ENCODE measurements at places on chromosomes 16 and 17. TPM values are rescaled to one million over a fixed set of nuclear protein-coding genes. Genes with fewer than 3 reads are reported as not detected.
A peak's percentile ranks its signal among the peaks of the same experiment; 100 is the strongest.

GDPD1 gene
- 1.5 TPM for total RNA-seq

LRRC75A gene
- 15.8 TPM for total RNA-seq

TOM1L1 gene
- total RNA-seq = 35.4 TPM

CACNG1 gene
- total RNA-seq = not detected

TOP2A gene
- total RNA-seq = 97.1 TPM

DNA sequence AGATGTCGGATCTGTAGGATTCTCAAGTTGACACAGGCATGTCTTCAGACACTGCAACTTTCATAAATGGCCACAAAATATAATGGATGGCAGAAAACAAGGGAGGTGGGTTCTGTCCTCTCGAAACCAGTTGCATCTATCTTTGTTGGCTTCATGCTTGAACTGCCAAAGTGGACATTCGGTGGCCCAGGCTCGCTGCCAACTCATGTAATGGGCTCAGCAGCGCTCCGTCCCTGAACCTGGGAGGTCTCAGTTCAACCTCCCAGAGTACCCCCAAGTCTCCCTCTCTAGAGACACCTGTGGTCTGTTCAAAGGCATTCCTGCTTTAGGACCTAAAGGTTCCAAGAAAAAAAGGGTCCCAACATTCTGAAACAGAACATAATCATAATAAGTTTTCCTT lies 71.9 kb downstream of the NXN start:
- H3K27ac ChIP-seq = no peak overlapping the region
- DNase-seq = no peak
- no peaks in the 10 kb centered on the region for H3K36me3 ChIP-seq
- peaks cover 10% of the 10 kb centered on the region for H3K4me1 ChIP-seq
- no peaks in the 10 kb centered on the region for H3K27me3 ChIP-seq
- no peak overlapping the region for H3K4me3 ChIP-seq

- no peak overlapping the region for H3K27ac ChIP-seq
- no peak overlapping the region for H3K4me3 ChIP-seq
- H3K4me1 ChIP-seq = peaks cover 23% of the 10 kb centered on the region
- DNase-seq = no peak
- no peaks in the 10 kb centered on the region for H3K36me3 ChIP-seq
These were observed 4.1 kb downstream of the SP6 start for GRCh38 chr17:47846716-47847340.

DNA sequence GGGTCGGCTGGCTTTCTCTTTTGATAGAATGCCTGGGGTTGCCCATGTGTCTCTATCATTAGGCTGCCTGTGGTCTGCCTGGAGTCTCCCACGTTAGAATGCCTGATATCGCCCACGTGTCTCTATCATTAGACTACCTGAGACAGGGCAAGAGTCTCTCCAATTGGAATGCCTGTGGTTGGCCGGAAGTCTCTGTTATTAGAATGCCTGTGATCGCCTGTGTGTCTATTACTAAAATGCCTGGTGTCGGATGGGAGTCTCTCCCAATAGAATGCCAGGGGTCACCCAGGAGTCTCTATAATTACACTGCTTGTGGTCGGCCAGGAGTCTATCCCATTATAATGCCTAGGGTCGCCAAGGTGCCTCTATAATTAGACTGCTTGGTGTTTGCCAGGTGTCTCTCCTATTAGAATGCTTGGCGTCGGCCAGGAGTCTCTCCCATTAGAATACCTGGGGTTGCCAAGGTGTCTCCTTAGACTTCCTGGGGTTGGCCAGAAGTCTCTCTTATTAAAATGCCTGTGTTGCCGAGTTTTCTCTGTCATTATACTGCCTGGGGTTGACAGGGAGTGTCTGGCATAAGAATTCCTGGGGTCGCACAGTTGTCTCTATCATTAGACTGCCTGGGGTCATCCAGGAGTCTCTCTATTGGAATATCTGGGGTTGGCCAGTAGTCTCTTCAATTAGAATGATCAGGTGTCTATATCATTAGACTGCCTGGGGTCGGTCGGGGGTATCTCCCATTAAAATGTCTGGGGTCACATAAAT lies 2272.8 kb downstream of the TP53TG3F start:
- DNase-seq = no peak
- H3K4me1 ChIP-seq = no peaks in the 10 kb centered on the region

DNA sequence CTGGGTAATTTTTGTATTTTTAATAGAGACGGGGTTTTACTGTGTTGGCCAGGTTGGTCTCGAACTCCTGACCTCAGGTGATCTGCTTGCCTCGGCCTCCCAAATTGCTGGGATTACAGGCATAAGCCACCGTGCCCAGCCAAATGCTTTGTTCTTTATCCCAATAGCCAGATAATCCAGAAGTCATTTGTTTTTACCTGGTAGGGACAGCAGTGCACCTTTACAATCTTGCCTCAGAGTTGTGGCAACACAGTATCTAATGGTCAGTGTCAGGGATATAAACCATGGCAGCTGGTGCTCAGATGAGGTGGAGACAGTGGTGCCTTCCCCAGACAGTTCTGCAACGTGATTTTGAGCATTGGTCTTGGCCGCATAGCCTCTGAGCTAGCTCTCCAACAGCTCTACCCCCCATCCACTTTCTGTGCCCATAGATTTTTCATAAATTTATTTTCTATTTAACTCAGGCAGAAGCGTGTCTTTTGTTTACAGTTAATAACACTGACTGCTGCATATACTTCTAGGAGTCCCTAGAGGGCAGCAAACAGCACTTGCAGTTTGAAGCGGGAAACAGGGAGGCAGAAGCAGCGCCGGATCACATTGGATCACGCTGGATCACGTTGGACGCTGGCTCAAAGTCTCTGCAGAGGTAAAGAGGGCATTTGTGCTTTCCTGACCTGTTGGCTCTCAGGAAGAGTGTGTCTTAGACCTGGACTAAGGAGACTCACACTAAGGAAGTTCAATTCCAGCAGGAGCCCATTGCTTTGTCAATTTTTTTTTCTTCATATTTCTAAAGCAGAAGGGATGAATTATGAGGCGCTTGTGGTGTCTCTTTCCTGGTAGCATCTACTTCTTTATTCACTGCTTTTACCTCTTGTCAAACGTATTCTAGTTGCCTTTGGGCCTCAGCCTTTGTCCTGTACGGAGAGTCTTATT lies 5.1 kb upstream of the GGT6 start:
- no peaks in the 10 kb centered on the region for H3K4me1 ChIP-seq
- H3K27me3 ChIP-seq = no peaks in the 10 kb centered on the region

- no peak for DNase-seq
- no peaks in the 10 kb centered on the region for H3K27me3 ChIP-seq
- H3K27ac ChIP-seq = no peak overlapping the region
- H3K4me3 ChIP-seq = no peak overlapping the region
These were observed 63.4 kb downstream of the CYTH1 start for GRCh38 chr17:78718575-78719208.

DNA sequence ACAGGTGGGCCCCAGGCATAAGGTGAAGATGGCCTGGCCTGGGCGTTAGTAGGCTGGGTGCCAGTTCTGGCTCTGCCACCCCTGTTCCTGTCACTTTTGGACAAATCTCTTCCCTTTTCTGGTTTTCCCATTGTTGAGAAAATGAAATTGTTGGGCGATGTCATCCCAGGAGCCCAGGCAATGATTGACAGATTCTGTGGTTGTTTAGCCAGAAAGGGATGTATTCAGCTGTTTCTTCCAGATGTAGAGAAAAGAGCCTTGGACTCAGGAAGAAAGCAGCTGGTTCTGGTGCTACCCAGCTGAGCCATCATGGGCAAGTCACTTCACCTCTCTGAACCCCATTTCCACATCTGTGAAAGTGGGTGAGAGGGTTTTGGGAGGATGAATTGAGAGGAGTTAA lies 60.1 kb upstream of the MRTFB start:
- H3K4me1 ChIP-seq = peaks cover 11% of the 10 kb centered on the region
- H3K36me3 ChIP-seq = no peaks in the 10 kb centered on the region
- DNase-seq = no peak
- H3K27me3 ChIP-seq = no peaks in the 10 kb centered on the region
- H3K27ac ChIP-seq = no peak overlapping the region
- H3K4me3 ChIP-seq = no peak overlapping the region

DNA sequence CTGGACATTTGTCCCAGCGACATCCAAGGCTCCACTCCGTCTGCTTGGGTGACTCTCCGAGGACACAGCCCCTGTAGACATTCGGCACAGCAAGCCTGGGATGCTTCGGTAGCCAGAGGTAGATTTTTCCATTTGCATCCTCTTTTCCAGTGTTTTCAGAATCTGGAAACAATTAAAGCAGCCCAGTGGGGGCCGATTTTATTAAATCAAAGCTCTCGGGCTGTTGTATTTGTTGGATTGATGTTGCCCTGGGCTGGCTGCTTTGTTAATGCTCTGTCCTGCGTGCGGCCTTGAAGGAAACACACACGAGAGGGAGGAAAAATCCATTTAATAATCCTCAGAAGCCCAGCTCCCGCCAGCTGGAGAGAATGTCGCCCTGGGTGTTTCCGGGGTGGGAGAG lies 158.1 kb upstream of the CIBAR2 start:
- H3K36me3 ChIP-seq = no peaks in the 10 kb centered on the region
- DNase-seq = no peak
- no peaks in the 10 kb centered on the region for H3K4me1 ChIP-seq
- no peaks in the 10 kb centered on the region for H3K27me3 ChIP-seq

DNA sequence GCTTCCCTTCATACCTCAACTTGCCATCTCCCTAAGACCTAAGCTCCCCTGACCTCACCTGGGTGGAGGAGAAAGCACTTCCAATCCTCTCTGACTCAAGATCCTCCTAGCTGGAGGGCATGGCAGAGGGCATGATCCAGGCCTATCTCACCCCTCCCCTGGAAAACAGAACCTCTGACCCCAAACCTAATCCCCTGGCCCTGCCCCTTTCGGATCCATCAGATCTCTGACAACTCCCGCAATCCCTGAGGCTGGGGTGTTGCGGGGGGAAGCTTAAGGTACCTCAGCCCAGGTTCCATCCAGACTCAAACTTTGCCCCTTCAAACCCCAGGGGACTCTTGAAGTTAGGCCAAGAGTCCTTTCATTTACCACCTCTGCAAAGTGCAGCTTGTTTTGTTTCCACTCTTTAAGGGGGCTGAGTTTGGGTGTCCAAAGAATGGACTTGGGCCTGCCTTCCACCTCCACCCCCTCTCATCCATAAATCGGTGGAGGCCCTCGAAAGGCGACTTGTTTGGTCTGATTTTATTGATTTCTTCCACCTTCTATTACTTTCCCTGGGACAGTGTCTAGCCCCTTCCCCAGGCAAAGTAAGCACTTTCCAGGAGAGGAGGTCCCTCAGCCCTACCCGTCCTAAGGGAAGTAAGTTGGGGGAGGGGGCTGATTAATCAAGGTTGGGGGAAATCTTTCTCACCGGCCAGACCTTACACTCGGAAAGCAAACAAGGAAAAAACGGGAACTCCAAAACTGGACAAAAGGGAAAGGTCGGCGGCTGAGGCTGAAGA lies 2.6 kb downstream of the EPOP start:
- H3K4me3 ChIP-seq = no peak overlapping the region
- no peaks in the 10 kb centered on the region for H3K36me3 ChIP-seq
- H3K4me1 ChIP-seq = peaks cover 10% of the 10 kb centered on the region
- H3K27ac ChIP-seq = no peak overlapping the region
- DNase-seq = no peak

GRCh38 chr17:4448197-4448980 lies 14.6 kb downstream of the SPNS3 start:
- no peak overlapping the region for H3K4me3 ChIP-seq
- H3K27me3 ChIP-seq = no peaks in the 10 kb centered on the region
- no peak overlapping the region for H3K27ac ChIP-seq

DNA sequence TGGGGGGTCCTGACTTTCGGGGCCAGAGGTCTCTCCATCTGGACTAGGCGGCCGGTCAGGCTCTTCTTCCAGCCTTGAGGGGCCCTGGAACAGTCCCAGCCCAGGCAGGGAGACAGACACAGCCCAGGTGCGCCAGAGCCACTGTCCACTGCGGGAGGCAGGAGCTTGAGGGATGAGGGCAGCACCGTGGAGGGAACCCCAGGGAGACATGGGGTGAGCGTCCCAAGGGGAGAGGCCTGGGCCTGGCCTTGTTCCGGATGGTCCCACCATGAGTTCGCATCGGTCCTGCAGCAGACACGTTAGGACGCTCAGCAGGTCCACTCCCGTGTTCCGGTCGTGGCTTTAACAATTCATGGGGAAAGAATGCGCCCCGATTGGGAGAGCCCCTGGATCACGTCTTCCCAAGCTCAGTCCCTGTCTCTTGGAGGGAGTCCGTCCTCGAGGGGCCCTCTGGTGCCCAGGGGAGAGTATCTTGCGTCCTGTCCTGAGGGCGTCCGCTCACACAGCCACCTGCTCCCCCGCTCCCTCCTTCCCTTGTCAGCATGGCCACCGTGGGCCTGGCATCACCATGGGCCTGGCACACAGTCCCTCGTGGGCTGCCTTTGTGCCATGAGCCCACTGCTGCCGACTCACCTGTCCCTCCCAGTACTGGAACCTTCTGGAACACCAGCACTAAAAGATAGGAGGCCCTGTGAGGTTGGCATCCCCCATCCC lies 6.7 kb upstream of the NUDT16L1 start:
- no peaks in the 10 kb centered on the region for H3K4me1 ChIP-seq
- H3K27ac ChIP-seq = no peak overlapping the region
- H3K36me3 ChIP-seq = no peaks in the 10 kb centered on the region
- no peaks in the 10 kb centered on the region for H3K27me3 ChIP-seq

- no peak overlapping the region for H3K4me3 ChIP-seq
- peaks cover 17% of the 10 kb centered on the region for H3K4me1 ChIP-seq
- H3K36me3 ChIP-seq = no peaks in the 10 kb centered on the region
- no peaks in the 10 kb centered on the region for H3K27me3 ChIP-seq
These were observed 22.7 kb downstream of the FAM83G start for GRCh38 chr17:18981642-18982424.

- H3K4me3 ChIP-seq = peak within 1 kb of the TSS; percentile 68
- H3K27me3 ChIP-seq = no peaks in the 10 kb centered on the region
- H3K27ac ChIP-seq = no peak within 1 kb of the TSS
- H3K36me3 ChIP-seq = no peaks in the 10 kb centered on the region
These were observed at the start of gene RDM1 for GRCh38 chr17:35930211-35931065. RDM1 (minus strand) TSS chr17:35930773; CDS start chr17:35930727, 46 bp downstream.

- H3K27me3 ChIP-seq = peaks cover 100% of the 10 kb centered on the region
- no peak overlapping the region for H3K4me3 ChIP-seq
- no peak overlapping the region for H3K27ac ChIP-seq
- H3K36me3 ChIP-seq = no peaks in the 10 kb centered on the region
These were observed 197.2 kb downstream of the RBFOX3 start for GRCh38 chr17:79413611-79414010.

- peak overlapping the region; percentile 74 for H3K4me3 ChIP-seq
- H3K27me3 ChIP-seq = no peaks in the 10 kb centered on the region
- H3K36me3 ChIP-seq = no peaks in the 10 kb centered on the region
- peak overlapping the region; percentile 86 for H3K27ac ChIP-seq
- peak; percentile 94 for DNase-seq
- H3K4me1 ChIP-seq = peaks cover 18% of the 10 kb centered on the region
These were observed 2.4 kb upstream of the FOXL1 start for GRCh38 chr16:86575754-86576557.

GRCh38 chr16:17529982-17530760 lies 59.4 kb upstream of the XYLT1 start:
- DNase-seq = no peak
- no peaks in the 10 kb centered on the region for H3K27me3 ChIP-seq
- H3K4me1 ChIP-seq = no peaks in the 10 kb centered on the region
- no peak overlapping the region for H3K27ac ChIP-seq
- H3K4me3 ChIP-seq = no peak overlapping the region

- H3K4me1 ChIP-seq = no peaks in the 10 kb centered on the region
- H3K36me3 ChIP-seq = no peaks in the 10 kb centered on the region
- H3K27ac ChIP-seq = no peak overlapping the region
- no peak overlapping the region for H3K4me3 ChIP-seq
- H3K27me3 ChIP-seq = peaks cover 41% of the 10 kb centered on the region
These were observed 130.2 kb upstream of the CDH5 start for GRCh38 chr16:66236301-66236700.

Data from PC-3 (cell line).